D721Med (cell line): ENCODE measurements at places on chromosomes 4 and X.

- DNase-seq: no peak
Measured at GRCh38 chr4:78070731-78071282, 13.7 kb downstream of the FRAS1 start.

DNA sequence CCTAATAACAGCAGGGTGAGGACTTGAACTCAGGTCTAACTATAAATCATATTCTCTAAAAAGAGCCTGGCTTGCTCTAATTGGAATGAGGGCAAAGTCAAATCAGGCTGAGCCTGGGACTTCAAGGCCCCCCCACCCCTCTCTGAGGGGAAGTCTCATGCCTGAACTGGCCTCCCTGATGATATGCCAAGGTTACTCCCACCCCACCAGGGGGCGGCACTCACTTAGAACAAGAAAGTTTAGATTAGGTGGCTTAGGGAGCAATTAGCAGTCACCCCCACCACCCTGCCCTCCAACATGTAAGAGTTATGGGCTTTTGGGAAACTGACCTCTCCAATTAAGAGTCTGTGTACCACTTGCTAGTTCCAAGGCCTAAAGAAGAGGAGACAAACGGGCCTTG is 2.7 kb downstream of the FOXO4 start:
- DNase-seq: no peak

GRCh38 chr4:67699603-67700002 is 1.4 kb downstream of the UBA6 start:
- DNase-seq: no peak

- no peak for DNase-seq
Measured at GRCh38 chr4:14837860-14838259, 164.4 kb upstream of the CPEB2 start.

- DNase-seq: no peak
Measured at GRCh38 chr4:1241936-1242505, 6.9 kb downstream of the CTBP1 start.

DNA sequence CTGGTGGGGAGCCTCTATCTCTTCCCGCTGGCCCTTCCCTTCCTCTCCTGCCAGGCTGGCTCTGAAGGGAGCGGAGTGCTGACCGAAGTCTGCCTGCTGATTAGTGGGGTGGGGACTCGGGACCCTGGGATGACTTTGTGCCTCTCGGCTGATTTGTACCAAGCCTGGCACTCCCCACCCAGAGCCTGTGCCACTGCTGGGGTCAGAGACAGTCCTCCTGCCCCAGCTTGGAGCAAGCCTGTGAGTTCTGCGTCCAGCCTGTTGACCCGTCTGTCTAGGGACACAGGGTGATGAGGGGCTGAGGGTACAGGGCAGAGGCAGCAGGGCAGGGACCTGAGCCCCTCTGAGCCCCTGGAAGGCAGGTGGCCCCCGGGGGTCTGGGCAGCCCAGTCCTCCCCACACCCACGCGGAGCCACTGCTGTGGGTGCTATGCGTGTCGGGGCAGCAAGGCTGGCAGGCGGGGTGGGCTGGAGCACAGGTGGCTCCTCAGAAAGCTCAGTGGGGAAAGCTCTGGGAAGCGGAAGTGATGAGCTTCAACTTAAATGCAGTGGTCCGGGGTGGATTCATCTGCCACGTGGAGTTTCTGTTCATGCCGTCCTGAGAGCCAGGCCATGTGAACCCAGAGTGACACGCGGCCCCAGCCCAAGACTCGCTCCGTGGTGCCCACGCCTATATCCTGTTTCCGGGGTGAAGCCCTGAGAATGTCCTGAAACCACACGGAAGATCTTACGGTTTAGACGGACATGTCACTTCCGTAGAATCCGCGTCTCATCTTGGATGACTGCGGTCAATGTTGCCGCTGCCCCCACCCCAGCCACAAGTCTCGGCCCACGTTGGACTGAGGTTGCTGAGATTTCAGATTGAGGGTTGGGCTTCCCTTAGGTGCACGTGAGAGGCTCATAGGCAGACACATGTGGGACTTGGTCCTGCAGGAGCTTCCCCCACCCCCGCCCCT is 21.1 kb upstream of the UVSSA start:
- no peak for DNase-seq

GRCh38 chr4:152099555-152099954 is 338.7 kb upstream of the GATB start:
- DNase-seq: no peak

- no peak for DNase-seq
Measured at GRCh38 chrX:39891781-39892180, 206.0 kb downstream of the BCOR start.

DNA sequence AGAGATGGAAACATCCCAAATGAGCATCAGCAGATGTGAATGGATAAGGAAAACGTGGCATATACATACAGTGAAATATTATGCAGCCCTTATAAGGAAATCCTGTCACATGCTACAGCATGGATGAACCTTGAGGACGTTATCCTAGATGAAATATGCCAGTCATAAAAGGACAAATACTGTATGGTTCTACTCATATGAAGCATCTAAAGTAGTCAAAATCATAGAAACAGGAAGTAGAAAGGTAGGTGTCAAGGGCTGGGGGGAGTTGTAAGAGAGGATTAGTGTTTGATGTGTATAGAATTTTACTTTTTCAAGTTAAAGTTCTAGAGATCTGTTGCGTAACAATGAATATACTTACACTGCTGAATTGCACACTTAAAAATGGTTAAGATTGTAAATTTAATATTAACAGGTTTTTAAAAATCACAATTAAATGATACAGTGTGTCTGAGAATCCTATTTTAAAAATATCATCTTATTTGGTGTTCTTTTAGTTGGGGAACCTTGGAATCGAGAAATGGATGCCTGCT is 58.5 kb downstream of the KDM6A start:
- DNase-seq: no peak

- no peak for DNase-seq
Measured at GRCh38 chrX:37697169-37697760, 11.7 kb downstream of the XK start.
